ENCODE measurements at places on chromosomes 1 and 21.

- no peak for DNase-seq
Measured at GRCh38 chr21:17139696-17140095, 373.1 kb upstream of the CXADR start.

DNA sequence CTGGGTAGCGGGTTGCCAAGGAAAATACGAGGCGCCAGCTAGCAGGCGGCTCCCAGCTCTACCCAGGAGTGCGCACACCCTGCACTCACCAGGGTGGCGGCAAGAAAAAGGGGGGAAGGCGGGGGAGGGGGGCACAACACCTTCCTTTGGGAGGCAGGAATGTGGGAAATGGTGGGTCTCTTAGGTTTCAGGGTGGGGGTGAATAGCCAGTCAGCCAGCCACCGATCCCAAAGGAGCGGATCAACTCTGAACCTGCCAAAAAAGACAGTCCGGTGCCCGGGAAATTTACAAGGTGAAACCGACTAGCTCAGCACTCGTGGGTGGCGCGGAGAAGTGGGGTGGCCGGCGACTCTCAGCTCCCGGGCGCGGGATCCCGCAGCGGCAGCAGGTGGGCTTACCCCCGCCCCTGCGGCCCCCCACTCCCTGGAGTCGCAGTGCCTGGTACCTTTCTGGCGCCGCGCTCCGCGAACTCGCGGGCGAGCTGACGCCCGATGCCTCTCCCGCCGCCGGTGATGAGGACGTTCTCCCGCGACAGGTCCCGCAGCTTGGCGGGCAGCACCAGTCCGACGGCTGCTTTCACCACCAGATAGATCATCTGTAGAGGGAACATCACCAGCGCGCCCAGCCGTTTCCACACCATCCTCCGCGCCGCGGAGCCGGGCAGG lies 1.2 kb downstream of the DHRS3 start:
- no peak for DNase-seq

DNA sequence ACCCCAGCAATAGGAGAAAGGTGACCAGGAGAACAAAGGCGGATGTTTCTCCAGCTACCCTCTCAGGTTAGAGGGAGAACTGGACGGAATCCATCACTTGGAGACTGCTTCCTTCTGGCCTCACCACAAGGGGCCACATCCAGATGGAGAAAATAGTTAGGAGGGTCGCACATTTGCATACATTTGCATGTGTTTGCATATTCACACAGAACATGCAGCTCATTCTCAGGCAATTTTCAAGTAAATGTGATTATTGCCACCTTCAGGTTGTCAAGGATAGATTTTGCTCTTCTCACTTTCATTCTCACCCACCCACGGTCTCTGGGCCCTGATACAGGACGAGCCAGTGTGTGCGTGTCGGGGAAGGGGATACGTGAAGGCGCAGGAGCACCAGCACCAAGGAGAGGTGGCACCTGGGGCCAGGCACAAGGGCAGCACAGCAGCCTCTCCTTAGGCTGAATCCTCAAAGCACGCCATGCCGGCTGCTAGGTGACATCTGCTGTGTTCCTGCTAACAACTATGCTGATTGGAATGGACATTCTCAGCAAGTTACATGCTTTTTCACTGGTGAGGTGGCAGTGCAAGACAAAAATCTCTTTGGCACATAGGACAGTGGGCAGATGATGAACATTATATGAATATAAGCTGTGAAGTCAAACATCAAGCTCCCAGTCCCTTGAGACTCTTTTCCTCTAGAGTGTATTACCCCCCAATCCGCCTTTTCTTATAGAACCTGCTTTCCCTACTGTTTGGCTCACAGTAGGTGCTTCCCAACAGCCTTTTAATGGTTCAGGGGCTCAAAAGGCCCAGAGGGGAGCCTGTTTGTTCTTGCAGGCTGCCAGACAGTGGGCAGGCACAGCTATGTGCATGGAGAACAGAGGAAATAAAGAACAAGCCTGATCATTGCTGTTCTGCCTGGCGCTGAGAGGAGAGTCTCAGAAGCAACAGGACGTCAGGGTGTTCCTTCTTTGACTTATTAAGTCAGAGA lies 14.3 kb downstream of the ACKR1 start:
- DNase-seq = no peak

- DNase-seq = no peak
Measured at GRCh38 chr21:35530766-35531165, 481.7 kb upstream of the RUNX1 start.

DNA sequence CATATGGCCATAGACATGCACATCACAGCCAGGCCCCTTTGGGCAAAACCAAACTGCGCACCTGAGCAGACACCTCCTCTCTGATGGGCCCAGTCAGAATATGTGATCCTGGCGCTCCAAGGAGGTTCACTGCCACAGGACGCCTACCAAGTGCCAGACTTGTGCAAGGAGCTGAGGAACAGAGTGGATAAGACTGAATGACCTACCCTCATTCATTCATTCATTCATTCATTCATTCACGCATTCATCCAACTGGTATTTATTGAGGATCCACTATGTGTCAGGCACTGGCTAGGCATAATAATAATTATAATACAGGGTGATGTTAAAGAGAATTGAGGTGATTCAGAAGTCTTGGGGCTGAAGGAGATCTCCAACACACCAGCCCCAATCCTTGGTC lies 2.4 kb upstream of the IGSF21 start:
- DNase-seq = no peak

- DNase-seq = no peak
Measured at GRCh38 chr21:33124889-33125288, 54.9 kb downstream of the OLIG1 start.

DNA sequence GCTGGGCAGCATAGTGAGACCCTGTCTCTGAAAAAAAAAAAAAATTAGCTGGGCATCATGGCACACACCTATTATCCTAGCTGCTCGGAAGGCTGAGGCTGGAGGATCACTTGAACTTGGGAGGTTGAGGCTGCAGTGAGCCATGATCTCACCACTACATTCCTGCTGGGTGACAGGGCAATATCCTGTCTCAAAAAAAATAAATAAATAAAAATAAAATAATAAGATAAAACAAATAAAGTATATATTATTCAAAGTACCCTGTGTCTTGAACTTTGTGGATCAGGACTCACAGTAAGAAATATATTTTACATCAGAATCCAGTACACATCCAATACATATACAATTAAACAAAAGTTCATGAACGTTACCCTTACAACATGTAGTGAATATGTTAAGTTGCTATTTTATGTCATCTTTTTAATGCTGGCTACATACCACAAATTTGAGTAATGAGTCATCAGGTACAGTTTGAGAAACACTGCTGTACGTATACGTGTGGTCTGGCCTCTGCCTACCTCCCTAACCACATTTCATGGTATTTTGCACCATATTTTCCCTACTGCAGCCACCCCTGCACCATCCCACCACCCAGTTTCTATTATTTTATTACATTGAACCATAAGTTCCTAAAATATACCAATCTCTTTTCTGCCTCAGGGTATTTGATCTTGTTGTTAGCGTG lies 4.4 kb downstream of the NME7 start:
- no peak for DNase-seq

DNA sequence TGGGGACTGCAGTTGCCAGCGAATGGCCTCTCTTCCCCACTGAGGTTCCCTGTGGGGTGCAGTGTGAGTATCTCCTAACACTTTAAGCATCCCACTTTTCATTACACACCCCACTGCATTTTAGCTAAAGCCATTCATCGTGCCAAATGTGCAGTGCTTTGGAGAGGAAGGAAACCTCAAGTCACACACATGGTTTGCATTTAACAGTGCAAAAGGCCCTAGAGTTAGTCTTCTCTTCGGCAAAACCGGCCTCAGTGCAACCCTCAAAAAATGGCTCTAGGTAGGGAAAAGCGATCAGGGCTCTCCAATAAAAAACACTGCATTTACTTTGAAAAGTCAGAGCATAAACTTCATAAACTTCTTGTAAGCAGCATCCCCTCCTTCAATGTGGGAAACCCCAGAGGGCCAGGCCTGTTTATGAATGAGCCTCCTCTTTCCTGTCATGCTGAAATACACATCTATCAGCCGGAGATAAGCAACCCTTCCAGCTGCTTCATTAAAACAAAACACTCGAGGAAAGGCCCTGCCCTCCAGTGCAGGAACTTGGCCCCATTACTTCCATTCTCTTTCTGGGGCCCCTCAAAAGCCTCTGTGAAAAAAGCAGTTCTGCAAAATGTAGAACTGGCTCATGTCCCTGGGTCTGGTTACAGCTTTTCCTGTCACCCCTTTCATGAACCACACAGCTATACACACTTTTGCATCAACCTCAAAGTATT lies 184.0 kb downstream of the CDC7 start:
- DNase-seq = no peak
